Stimulated activated CD8-positive, alpha-beta memory T cell treated with anti-CD3 and anti-CD28 coated beads, Interleukin-7, amount 100 ng/mL, for 1 hour (primary cell): ENCODE measurements at places on chromosomes 3 and 15.

- DNase-seq = no peak
Measured at GRCh38 chr3:140443073-140443472, 234.8 kb upstream of the TRIM42 start.

DNA sequence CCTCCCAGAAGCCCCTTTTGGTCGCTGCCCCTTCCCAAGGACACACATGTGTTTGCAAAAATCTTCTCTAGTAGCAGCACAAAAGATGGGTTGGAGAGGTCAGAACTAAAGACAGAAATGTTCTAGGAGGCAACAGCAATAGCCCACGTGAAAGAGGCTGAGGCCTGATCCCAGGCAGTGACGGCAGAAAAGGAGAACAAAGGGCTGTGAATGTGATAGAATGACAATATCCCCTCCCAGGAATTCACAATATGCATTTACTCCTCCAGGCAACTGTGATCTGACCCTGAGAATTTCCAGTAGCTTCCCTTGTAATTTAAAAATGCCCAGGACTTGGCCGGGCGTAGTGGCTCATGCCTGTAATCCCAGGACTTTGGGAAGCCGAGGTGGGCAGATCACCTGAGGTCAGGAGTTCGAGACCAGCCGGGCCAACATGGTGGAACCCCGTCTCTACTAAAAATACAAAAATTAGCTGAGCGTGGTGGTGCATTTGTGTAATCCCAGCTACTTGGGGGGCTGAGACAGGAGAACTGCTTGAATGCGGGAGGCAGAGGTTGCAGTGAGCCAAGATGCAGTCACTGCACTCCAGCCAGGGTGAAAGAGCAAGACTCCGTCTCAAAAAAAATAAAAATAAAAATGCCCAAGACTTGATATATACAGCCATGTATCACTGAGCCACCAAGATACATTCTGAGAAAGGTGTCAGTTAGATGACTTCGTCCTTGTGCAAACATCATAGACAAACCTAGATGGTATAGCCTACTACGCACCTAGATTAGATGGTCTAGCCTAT, 43.6 kb upstream of the PIAS1 start:
- no peak for DNase-seq

DNA sequence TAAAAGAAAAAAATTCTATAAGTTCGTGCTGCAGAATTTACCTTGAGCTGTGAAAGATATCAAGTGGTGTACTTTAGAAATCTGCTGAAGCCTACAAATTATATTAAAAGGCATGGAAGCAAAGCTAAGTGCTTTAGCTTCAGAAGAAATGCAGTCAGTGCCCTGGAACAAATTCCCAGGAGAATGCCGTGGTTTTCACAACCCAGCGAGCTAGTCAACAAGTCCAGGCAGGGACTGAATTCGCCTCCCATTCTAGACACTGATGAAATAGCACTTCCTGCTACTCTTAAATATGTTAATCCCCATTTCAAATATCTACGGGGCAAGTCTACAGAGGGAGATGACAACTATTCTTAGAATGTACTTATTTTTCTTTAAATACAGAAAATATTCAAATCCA, 326.4 kb upstream of the IGF1R start:
- no peak for DNase-seq

DNA sequence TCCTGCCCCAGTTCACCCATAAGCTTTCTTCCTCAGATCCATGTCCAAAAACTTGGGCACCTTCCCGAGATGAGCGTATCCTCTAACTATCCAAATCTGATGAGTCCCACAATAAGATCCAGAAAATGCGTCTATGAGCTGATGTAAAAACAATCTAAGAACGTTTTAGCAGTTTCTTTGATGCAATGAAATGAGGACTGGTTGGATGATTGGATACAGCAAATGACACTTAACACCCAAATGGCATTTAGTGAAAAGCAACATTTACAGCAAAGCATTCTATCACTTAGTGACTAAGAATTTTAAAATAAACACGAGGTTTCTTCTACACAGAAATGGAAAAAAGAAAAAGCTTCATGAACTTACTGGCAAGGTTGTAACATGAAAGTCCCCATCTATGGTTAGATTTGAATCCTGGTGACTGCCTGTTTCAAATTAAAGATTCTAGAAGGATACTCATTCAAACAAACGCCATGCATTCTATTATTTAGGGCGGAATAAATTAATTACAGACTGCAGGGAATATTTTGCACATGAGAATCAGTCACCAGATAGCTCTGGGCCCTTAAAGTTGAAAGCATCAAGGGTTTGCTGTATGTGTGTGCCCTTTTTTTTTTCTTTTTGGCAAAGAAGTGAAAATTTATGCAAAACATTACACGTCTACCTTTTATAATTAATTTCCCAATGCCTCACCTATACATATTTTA, 598.6 kb downstream of the FOXP1 start:
- no peak for DNase-seq

DNA sequence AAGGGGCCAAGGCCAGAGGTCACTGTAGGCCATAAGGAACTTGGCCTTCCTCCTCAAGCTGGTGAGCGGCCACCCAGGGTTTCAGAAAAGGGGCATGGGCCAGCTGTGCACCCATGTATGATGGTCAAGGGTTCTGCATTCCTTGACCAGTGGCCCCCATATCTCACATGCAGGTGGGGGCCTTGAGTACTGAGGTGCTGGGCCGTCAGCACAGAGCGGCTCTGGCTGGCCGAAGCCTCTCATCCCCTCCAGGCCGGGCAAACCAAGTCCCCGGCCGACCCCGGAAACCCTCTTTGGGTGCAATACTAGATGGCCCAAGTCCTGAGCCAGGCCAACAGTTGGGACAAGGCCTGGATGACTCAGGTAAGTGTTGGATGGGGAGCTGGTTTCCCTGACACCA, 9.5 kb downstream of the ALG3 start:
- no peak for DNase-seq

GRCh38 chr3:95460274-95460673, 1354.1 kb upstream of the EPHA6 start:
- no peak for DNase-seq

DNA sequence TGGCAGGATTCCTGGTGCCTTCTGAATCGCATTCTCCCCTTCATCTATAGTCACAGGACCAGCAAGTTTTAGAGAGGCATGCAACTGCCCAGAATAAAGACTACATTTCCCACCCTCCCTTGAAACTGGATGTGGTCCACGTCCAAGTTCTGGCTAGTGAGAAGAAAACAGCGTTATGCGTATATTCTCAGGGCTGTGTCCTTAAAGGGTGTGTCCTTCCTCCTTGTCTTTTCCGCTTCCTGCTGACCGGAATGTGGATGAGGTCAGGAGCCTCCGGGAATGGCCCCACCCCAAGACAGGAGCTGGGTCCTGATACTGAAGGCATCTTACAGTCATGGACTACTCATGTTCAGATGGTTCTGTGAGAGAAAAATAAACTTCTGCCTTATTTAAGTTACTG, 20.2 kb downstream of the CHST2 start:
- no peak for DNase-seq

DNA sequence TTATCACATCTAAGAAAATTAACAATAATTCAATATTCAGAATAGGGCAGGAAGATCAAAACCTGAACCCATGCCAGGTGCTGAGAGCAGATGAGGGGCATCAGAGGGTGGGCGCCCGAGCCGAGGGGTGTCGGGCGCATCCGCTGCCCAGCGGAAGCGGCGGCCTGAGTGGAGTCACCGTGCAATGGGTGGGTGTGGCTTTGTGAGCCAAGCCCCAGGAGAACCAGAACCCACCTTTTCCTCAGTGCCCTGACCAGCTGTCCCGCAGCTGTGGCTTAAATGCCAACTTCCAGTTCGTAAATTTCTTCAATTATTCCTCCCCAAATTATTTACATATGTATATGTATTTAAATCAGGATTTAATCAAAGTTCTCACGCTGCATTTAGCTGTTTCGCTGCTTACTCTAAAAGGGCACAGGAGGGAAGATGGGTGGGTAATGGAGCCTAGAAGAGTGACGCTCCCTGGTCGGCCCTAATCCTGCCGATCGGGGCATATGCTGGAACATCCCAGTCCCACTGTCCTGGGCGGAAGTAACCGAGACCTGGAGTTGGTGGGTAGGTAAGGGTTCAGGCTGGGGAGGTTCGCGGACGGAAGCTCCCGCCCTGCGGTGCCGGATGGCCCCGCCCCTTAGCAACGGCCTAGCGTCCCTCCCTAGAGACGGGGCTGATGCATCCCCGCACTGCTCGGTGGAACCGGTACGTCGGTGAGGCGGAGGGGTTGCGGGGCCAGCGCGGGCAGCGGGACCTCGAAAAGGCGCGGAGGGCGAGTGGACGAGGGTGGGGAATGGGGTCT, 1.3 kb downstream of the DNAH1 start:
- DNase-seq = peak; percentile 53

DNA sequence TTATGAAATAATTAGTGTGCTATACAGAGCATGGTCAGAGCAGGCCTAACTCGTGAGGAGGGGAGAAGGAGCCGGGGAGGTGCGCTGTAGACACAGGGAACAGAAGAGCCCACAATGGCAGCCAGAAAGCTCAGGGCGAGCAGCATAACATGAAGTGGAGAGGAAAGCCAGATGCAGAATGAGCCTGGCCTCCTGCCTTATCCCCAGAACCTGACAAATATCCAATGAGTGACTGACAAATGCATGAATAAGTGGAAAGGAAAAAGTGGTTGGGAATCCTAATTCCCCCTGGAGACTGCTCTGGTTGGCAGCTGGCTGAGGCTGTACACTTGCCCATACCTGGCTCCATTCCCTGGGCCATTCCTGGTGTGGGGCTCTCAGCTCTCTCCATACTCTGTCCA, 9.2 kb upstream of the MST1R start:
- DNase-seq = no peak

DNA sequence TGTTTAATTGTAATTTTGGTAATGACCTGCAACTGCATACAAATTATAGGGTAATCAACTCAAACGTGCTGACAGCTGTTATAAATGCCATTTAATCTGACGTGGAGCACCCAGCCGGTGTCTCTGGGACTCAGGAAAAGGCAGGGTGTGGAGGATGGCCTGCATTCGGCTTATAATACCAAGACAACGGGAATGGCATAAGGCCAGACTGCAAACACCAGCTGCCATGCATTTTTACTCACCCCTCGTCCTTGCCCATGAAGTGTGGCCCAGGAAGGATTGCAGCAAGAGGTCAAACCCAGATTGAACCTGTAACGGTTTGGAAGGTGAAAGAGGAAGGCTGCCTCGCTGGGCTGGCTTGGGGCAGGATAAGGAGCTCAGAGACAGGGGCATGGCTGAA, 96.4 kb downstream of the WNT7A start:
- DNase-seq = no peak

GRCh38 chr15:60844511-60845174, 365.7 kb upstream of the ICE2 start:
- no peak for DNase-seq

DNA sequence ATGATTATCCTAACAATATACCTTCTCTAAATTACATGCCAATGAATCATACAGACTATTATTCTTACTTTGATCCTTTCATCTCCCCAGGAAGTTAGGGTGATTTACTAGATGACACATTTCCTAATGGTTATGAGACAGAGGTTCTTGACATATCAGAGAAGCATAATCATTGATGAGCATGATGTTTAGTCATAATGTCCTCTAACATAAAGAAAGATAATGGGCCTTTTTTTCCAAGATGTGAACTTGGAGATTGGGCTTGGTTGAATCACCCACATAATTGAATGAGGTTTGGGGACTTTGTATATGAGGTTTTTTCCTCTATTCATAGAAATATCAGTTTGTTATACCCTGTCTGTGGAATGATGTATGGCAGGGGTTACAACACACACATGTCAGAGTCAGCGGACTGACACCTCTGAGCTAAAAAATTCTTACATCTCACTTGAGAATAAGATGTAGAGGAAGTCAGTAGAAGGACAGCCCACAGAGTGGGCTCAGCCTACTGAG, 69.7 kb upstream of the DCBLD2 start:
- no peak for DNase-seq

- no peak for DNase-seq
Measured at GRCh38 chr3:192731233-192731632, 3.9 kb upstream of the FGF12 start.

DNA sequence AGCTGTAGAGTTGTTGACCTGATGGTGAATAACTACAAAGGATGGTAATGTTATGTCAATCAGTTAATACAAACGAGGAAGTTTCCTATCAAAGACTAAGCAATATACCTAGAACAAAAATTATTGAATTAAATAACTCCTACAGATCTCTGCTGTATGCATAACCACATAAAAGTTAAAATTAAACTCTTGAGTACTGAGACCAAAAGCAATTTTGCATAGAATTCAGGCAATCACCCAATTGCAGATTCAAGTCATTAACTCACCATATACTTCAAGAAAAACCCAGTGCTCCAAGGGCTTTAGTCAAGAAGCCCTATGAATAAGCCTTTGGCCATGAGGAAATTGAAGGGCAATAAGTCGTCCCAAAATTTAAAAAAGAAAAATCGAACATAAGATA, 518.8 kb downstream of the MECOM start:
- no peak for DNase-seq

GRCh38 chr3:49495023-49495422, 25.0 kb downstream of the DAG1 start:
- DNase-seq = no peak
